ENCODE measurements at places on chromosomes 1 and 21. TPM values are rescaled to one million over a fixed set of nuclear protein-coding genes. Genes with fewer than 3 reads are reported as not detected.

DNA sequence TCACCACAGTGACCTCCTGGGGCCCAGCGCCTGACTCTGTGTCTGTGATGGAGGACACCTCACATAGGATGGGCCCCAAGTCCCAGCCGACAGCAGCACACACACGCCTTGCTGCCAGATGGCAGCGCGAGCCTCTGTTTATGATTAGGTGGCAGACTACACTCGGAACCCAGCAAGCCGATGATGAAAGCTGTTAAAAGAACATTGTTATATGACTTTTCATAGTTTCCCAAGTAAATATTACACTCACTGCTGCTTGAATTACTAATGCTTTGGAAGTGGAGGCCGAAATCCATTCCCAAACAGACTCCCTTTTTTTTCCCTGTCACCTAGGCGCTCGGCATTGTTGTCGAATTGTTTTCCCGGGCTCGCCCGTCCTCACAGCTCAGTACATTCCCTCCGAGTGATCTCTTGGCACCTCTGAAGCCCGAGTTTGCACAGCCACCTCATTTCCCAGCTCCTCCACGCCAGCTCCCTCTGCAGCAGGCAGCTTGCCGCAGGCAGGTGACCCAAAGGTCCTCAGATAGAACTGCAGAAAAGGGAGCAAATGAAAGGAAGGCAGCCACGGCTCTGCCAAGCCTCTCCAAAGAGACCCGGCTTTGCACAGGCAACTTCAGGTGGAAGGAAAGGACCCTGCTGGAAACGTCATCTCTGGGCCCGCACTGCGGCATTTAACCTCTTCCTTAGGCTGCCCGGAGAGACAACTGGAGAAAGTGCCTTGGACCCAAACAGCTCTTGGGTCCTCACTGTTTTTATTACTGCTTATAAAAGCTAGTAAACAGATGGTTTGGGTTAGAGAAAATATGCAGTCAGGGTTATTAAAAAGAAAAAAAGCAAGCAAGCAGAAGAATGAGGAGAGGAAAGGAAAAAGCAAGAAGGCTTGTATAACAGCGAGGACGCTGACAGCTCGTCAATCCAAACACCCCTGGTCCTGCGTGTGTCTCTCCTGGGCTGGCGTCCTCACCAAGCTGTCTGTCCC, 72.2 kb upstream of the SLC25A33 start:
- DNase-seq, result no peak

- DNase-seq, result no peak
Measured at GRCh38 chr1:84583648-84584047, 9.4 kb upstream of the CTBS start.

GRCh38 chr1:63772201-63772600, 1.6 kb upstream of the ROR1 start:
- DNase-seq, result no peak

DNA sequence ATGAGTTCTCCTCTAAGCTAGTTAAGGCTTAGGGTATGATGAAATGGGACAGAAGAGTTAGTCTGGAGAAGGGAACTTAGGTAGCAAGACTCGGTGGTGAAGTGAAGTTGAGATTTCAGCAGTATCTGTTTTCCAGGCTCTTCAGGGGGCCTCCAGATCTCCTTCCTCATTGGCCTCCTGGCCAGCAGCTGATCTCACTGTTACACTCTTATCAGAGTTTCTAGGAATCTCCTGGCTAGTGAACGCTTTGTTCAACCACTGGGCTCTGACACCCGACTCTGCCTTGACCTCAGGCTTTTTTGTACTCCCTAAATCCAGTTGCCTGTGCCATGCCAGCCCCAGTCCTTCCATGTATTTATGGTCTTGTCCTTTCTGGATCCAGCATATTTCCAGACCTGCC, 311.0 kb downstream of the ASTN1 start:
- DNase-seq, result no peak

GRCh38 chr1:80248886-80249285, 1242.4 kb upstream of the ADGRL4 start:
- DNase-seq, result no peak

LRRC39 gene
- 0.38 TPM for total RNA-seq

- DNase-seq, result no peak
Measured at GRCh38 chr1:8915446-8915845, 30.2 kb upstream of the CA6 start.

DNA sequence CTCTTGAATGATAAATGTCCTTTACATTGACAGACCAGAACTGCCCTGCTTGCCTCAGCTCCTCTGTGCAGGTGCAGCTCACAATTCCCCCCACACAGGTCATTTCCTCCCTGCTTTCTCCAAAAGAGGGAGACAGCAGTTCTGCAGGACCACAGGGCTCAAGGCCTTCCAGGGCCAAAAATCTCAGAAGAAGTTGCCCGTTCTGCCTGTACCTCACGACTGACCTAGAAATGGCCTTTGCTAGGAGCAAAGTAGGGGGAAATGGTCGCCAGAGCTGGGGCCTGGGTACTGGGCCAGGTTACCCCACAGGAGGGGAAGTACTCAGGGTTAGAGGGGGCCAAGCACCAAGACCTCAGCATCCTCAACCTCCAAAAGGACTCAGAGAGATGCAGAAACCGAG, 11.1 kb downstream of the RNU1-2 start:
- DNase-seq, result no peak

DNA sequence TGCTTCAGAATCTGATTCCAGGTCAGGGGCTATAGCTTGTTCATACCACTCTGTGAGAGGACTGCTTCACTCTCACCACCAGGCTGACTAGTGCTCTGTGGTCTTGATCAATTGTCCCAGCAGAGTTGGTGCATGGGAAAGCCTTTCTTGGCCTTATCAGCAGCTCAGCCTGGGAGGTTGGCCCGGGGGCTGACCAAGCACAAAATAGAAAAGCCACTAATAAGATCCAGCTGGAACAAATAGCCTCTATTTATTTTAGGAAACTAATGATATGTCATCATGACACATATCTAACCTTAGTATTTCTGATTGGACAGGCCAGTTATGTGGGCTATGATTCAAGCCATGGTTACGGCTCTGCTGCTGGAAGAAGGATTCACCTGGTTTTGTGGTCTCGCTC, 134.2 kb downstream of the GDAP2 start:
- DNase-seq, result no peak

DNA sequence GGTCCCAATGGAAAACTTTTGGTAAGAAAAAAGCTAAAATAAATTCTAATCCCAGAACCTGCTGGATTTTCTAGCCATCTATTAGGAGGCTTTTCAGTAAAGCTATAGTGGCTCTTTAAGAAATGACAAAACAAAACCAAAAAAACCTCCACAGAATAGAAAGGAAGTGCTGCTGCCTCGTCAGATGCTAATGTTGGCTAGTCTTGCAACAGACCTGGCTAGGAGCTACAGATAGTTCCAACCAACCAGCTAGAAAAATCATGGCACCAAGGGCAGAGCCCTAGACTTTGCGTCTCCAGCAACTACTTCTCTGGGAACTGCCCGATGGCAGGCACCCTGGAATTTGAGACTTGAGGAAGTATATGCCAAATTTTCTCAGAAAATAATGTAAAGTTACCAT, 7.6 kb downstream of the CD101 start:
- no peak for DNase-seq

- no peak for DNase-seq
Measured at GRCh38 chr1:47561523-47562007, 123.7 kb downstream of the FOXD2 start.

ACTN2 gene
- 0.24 TPM for total RNA-seq

GNG4 gene
- 0.58 TPM for total RNA-seq

CD247 gene
- 73.2 TPM for total RNA-seq

- no peak for DNase-seq
Measured at GRCh38 chr1:86981482-86982213, 67.2 kb downstream of the HS2ST1 start.

- peak; percentile 37 for DNase-seq
Measured at GRCh38 chr1:160862203-160863060, at the start of gene CD244. CD244 (minus strand) TSS chr1:160862887; CDS start chr1:160862677, 210 bp downstream.

GRCh38 chr1:169236880-169237279, 130.4 kb downstream of the ATP1B1 start:
- DNase-seq, result no peak

- DNase-seq, result no peak
Measured at GRCh38 chr1:224124220-224124619, 10.3 kb downstream of the FBXO28 start.

DNA sequence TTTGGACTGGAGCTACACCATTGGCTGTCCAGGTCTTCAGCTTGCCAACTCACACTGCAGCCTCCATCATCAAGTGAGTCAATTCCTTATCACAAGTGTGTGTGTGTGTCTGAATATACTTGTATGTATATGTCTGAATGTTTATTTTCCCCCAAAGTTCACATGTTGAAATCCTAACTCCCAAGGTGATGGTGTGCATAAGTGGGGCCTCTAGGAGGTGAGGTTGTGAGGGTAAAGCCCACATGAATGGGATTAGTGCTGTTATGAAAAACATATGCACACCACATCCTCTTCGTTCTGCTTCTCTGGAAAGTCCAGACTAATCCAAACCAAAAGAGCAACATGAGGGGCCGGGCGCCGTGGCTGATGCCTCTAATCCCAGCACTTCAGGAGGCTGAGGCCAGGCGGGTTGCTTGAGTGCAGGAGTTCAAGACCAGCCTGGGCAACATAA, 48.7 kb upstream of the LBR start:
- DNase-seq, result no peak

DNA sequence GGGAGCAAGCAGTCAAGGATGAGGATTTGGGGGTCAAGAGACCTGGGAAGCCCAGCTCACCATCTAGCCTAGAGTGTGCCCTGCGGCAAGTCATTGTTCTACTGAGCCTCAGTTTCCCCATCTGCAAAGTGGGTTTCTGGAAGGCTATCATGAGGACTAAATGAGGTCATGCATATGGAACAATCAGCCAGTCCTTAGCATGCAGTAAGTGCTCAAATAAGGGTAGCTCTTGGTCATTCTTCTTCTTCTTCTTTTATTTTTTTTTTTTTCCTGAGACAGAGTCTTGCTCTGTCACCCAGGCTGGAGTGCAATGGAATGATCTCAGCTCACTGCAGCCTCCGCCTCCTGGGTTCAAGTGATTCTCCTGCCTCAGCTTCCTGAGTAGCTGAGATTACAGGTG, 99.9 kb upstream of the RUNX3 start:
- DNase-seq, result no peak

GRCh38 chr1:14300991-14301703, 297.3 kb upstream of the KAZN start:
- DNase-seq, result no peak

NUP210L gene
- 0.05 TPM for total RNA-seq

CADM3 gene
- not detected for total RNA-seq

DNA sequence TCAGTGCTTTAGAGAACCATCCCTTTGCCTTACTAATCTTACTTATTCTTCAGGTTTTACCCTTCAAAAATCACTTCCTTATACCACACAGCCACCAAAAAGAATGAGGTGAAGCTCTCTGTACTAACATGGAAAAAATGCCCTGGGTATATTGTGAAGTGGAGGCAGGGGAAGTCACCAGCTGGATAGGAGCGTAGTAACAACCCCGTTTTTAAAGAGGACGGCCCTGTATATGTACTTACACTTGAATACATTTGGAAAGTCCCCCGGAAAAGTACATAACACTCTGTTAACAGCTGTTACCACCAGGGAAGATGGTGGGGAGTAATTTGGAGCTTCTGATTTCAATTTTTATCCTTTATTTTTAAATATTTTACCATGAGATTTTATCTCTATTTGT, 28.2 kb upstream of the KHDRBS1 start:
- no peak for DNase-seq

- no peak for DNase-seq
Measured at GRCh38 chr1:69671363-69672010, 103.8 kb downstream of the LRRC7 start.

- no peak for DNase-seq
Measured at GRCh38 chr1:49339043-49339442, 562.4 kb upstream of the BEND5 start.

DNA sequence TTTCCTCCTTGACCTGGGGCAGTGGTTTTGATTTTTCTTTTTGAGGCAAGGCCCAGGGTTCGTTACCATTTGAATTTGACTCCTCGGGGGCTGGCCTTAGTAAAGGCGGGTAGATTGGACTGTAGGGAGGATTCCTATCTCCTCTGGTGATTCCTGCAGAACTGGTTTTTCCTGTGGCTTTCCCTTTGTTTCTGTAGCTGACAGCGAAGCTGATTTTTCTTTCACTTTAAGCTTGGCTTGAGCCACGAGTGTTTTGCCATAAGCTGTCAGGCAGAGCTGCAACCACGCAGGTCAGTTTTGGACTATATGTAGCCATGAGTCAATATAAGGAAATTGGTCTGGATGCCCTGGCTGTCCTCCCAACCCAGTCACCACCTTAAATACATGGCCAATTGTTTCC, 28.7 kb upstream of the KCNJ15 start:
- DNase-seq, result no peak

CYP4A22 gene
- total RNA-seq, result not detected

BCL2L15 gene
- 0.74 TPM for total RNA-seq

GRCh38 chr1:101221945-101222429, 14.8 kb upstream of the S1PR1 start:
- DNase-seq, result no peak

PGLYRP3 gene
- not detected for total RNA-seq

DNA sequence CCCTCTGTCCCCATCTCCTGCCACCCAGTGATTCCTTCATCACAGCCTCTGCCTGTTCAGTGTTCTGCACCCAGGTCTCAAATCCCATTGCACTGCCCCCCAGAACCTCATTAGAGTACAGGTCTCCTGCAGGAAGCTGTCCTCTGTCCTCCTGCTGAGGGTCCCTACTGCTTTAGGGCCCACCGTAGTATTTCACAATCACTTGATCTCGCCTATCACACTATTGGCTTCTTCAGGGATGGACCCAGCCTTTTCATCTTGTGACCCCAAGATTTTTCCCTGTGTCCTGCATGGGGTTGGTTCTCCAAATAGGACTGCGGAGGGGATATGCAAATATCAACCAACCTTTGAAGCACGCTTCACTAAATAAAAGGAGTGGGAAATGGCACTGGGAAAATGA, 331.1 kb upstream of the AJAP1 start:
- no peak for DNase-seq

GRCh38 chr21:44542716-44543115, 2.7 kb upstream of the KRTAP10-1 start:
- DNase-seq, result no peak

DNA sequence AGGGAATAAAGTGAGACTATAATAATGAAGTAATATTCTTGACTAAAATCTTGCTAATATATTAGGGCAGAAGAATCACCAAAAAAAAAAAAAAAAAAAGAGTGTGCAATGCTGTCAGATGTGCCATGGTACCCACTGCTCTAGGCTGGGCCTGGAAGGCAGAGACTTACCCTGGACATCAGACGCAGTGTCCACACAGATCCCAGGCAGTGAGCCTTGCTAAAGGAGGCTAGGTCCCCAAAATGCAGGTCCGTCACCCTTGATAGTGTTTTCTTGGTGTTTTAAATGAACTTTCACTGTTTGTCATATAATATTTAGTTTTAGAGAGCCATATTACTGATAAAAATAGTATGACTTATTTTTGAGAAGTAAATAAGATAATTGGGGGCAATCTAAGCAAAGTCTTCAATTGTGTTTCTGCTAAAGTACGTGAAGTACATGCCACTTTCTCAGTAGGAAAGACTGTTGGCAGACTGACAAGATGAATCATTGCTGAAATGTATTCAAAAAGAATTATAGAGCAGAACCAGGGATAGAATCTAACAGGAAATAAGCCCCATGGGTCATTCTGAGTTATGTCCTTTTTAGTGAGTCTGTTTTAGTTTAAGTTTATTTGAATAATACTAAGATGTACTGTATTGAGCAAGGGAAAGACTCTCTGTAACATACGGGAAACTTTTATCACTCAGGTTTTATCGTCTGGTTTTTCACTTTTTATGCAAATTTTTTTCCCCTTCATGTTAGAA, 74.6 kb upstream of the PDC start:
- no peak for DNase-seq
